ENCODE measurements at places on chromosomes 4 and X.

GRCh38 chrX:134444681-134445080 is 15.3 kb upstream of the HPRT1 start:
- no peak for DNase-seq

DNA sequence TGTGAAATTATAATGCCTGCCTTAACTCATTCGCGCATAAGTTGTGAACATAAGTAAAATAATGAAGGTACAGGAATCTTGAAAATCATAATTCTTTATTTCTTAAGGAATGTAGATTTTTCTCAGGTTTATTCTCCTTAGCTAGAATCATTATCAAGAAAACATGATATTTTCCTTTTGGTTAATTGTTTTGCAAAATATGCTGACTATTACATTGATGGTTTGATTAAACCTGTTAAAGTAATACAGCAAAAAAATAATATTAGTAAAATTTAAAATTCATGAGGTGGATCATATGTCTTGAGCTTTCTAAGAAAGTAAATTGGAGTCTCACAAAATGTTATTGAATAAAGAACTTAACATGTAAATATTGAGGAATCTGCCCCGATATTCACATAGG is 178.7 kb upstream of the TRAM1L1 start:
- DNase-seq: no peak

- no peak for DNase-seq
These were observed 89.9 kb downstream of the PLS3 start for GRCh38 chrX:115650916-115651315.

GRCh38 chrX:41334363-41335197 is 618 bp downstream of the DDX3X start:
- peak; percentile 79 for DNase-seq

- DNase-seq: no peak
These were observed 276.7 kb downstream of the GBA3 start for GRCh38 chr4:22969287-22969896.

GRCh38 chr4:59904331-59904730 is 1295.8 kb upstream of the ADGRL3 start:
- no peak for DNase-seq

GRCh38 chr4:91267543-91267942 is 1036.2 kb upstream of the GRID2 start:
- DNase-seq: no peak

- no peak for DNase-seq
These were observed 155.8 kb downstream of the ARAP2 start for GRCh38 chr4:36088542-36088941.

- DNase-seq: no peak
These were observed 132.0 kb downstream of the CPZ start for GRCh38 chr4:8724436-8725070.

GRCh38 chr4:127606823-127607222 is 25.9 kb upstream of the INTU start:
- no peak for DNase-seq

GRCh38 chrX:112056476-112056875 is 26.1 kb downstream of the TRPC5 start:
- no peak for DNase-seq

- DNase-seq: no peak
These were observed 45.0 kb upstream of the TNIP3 start for GRCh38 chr4:121209171-121209570.

GRCh38 chr4:109032671-109033070 is 269.8 kb downstream of the COL25A1 start:
- no peak for DNase-seq

DNA sequence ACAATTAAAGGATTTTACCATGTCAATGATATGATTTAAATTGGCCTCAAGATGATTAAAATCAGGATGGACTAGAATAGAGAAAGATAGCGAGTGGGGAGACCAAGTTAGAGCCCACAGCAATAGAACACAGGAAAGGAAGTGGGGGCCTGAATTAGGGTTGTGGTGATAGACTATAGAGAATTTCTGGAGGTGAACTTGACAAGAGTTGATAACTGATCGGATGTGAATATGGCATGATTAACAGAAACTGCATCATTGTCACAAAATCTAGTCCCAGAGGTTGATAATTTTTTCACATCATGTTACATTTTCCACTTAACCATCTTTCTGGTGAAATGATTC is 26.3 kb upstream of the TRPC3 start:
- no peak for DNase-seq

DNA sequence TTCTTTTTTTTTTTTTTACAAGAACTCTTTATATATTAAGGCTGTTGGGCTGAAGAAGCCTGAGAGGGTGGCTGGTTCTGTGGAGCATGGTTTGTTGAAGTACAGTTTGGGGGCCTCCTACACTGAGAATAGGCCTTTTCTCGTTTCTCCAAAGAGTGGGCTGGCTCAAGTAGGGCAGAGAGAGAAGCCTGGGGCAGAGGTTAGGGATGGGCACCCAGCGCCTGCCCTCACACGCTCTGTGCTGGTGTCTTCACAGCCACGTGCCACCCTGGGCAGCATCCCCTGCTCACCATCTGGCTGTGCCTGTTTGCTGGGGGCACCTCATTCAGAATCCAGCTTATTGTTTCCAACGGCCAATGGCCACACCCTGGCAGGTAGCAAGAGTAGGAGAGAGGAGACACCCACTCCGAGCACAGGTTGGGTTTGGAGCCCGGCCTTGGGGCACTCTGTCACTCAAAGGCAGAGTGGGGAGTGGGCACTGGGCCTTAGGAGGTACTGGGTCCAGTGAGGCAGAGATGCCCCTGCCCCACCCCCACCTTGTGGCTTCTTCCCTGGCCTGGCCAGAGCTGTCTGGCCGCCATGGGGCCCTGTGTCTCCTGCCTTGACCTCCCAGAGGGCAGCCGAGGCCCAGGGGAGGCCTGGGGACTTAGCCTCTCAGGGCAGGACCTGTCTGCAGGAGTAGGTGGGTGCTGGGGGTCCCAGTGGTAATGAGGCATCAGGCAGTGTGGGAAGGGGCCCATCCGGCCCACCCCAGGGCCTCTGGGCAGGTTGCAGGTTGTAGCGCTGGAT is 2.9 kb downstream of the MSANTD1 start:
- DNase-seq: no peak

DNA sequence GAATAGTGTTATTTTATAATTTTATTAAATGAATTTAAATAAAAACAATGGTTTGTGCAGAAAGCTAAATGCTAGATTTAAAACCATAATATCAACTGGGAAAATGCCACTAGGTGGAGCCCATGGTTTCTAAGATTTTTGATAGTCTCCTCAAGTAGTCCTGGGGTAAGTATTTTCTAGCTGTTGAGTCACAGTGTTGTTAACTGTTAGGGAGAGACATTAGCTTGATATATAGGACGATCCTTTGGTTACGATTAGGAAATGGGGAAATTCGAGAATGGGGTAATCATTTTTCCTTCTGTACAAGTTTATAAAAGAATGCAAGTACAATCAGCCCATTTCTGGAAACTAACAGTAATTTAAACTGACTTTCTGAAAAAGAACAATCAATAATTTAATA is 378.4 kb downstream of the ANKRD50 start:
- no peak for DNase-seq

DNA sequence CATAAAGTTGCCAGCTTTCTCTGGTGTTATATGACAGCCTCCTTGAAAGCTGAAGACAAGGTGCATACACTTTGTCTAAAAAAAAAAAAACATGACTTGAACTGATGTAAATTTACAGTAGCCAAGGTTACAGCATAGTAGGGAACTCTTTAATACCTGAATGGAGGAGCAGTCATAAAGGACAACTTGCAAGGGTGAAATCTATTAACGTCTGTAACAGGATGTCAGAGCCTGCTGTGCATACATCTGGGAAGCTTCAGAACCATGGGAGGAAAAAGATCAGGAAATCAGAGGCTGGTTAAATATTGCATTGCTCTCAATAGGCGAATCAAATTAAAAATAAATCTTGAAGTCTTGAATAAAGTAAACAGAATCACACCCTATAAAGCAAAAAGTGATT is 484.0 kb upstream of the CTSO start:
- DNase-seq: no peak

DNA sequence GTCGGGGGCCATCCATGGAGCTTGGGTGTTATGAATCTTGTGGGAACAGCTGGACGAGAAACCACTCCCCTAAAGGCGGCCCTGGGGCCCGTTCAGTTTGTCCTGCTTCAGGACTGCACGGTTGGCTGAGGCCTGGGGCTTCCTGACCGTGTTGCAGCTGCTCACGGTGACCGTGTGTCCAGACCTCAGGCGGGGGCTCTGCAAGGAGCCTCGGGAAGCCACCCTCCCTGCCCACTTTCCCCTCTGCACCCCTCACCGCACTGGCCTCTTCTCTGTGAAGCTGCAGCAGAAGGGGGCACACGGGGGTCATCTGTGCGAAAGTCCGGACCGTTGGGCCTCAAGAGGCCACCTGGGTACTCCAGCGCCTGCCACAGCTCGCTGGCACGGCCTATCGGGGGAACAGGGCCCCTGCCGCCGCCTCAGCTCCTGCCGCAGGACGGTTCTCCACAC is 29.4 kb downstream of the UVSSA start:
- no peak for DNase-seq

DNA sequence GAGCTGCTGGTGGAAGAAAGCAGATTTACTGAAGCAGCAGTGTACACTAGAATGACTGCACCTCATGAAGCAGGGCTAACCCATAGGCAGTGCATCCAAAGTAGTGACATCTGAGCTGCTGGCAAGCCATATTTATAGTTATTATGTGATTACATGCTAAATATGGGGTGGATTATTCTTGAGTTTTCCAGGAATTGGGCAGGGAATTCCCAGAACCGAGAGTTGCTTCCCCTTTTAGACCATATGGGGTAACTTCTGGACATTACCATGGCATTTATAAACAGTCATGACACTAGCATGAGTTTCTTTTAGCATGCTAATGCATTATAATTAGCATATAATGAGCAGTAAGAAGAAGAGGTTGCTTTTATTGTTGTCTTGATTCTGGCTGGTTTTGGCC is 665.8 kb upstream of the POU3F4 start:
- DNase-seq: no peak

DNA sequence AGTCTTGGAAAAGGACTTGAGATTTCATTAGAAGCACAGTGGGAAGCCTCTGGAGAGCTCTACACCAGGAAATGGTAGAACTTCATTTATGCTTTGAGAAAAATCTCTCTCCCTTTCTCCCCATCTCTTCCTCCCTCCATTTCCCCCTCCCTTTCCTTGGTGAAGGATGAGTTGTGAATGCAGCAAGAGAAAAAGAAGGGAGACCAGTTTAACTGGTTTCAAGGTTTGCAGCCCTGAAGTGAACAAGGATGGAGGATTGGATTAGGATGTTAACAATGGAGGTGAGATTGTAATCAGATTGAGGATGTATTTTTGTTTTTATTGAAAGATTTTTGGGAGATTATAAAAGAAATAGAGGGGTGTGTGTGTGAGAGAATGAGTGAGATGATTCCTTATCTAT is 99.5 kb downstream of the ANK2 start:
- no peak for DNase-seq

GRCh38 chr4:40723728-40724127 is 26.0 kb upstream of the NSUN7 start:
- no peak for DNase-seq

DNA sequence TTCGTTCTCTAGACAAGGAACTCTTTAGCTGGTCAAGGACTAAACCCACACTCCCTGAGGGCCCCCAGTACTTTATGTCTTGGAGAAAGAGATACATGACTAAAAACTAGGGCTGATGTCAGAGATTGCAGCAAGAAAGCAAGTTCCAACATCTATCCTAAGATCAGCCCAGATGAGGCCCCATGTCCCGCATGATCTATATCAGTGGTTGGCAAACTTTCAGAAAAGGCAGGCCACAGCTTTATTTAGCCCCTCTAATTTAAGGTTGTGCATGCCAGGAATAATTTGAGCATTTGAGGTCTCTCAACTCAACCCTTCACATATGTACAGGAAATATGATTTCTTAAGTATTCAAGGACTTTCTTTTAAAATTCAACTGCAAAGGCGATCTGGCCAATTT is 44.1 kb upstream of the FRMD7 start:
- no peak for DNase-seq

DNA sequence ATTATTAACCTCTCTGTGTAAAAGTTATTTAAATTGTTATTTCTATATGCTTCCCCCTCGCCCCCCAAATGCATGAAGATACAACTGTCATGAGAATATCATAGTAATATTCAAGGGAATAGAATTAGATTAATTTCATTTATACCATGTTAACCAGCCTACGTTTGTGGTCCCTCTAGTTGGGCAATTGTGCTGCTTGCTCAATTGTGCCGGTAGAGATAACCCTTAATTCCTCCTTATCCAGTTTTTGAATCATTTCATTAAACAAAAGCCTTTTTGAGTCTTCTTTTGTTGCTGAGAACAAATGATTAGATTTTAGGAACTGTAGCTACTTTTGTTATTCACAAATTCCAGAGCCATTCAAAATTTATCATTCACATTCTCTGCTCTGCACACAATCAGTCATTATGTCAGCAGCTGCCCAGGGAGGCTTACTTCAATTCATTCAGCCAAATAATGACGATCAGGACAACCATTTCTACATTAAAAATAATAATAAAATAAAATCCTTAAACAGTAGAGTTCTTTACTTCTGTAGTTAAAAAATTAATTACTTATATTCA is 98.1 kb downstream of the ADGRL3 start:
- DNase-seq: no peak

- DNase-seq: no peak
These were observed 367.2 kb downstream of the BMPR1B start for GRCh38 chr4:95124906-95125504.

- DNase-seq: no peak
These were observed 73.9 kb upstream of the MXRA5 start for GRCh38 chrX:3420316-3420715.

DNA sequence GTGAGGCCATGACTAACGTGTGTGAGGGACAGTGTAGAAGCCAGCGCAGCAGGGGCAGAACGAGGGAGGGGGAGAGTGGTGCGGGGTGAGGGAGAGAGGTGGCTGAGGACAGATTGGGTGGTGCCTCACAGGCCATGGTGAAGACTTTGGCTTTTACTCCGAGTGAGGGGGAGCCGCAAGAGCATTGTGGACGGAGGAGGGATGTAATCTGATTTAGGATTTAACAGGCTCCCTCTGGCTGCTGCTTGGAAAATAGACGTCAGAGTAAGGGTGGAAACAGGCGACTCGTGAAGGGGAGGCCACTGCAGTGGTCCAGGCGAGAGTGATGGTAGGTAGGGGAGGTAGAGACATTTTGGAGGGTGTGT is 13.0 kb downstream of the PPP1R3F start:
- no peak for DNase-seq

GRCh38 chrX:96715481-96715880 is 30.8 kb downstream of the DIAPH2 start:
- no peak for DNase-seq

GRCh38 chr4:39732728-39733127 is 34.8 kb downstream of the UBE2K start:
- DNase-seq: no peak

- DNase-seq: no peak
These were observed 112.6 kb upstream of the SORBS2 start for GRCh38 chr4:185924458-185925044.

Data from activated T-helper 1 cell treated with anti-CD3 and anti-CD28 coated beads, Interleukin-2, amount 50 U/mL, for 16 hours (primary cell).